Activated CD4-positive, alpha-beta T cell treated with anti-CD3 and anti-CD28 coated beads for 24 hours (primary cell): ENCODE measurements at places on chromosomes 5 and 9.
A peak's percentile ranks its signal among the peaks of the same experiment; 100 is the strongest.

GRCh38 chr5:177453852-177454396 is 7.3 kb downstream of the PRR7 start:
- DNase-seq: no peak

DNA sequence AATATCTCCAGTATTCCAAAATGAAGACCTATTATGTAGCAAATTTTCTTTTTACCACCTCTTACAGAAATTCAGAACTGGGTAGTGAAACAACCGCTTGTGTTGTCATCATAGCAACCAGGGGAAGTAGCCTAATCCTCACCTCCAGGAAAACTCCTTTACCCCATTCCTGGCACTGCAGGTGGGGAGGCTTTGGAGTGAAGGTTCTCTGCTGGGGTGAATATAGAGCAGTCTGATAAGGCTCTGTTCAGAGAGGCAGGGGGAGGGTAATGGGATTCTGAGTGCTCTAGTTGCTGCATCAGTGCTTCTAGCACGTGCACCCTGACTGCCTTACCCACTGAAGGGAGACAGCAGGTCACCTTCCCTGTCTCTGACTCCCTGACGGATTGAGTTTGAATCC is 116.2 kb downstream of the MAN2A1 start:
- DNase-seq: no peak

DNA sequence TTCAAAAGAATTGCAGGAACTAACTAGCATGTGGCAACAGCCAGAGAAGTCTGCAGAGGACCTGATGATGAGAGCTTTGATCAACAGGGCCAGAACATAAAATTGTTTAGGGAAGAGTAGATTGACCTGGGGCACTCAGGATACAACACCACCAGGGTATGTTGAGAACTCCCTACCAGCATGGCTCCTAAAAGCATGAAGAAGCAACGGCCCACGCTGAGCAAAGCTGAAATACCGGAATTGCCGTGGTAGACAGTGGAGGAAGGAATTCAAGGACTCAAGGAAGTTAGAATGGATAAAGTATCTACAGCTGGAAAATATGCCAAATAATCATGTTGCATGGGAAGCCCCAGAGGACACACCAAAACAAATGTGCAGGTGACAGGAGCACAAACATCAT is 31.6 kb downstream of the DROSHA start:
- DNase-seq: no peak

- no peak for DNase-seq
Measured at GRCh38 chr5:6235726-6236125, 142.6 kb downstream of the MED10 start.

- DNase-seq: no peak
Measured at GRCh38 chr9:127809002-127809539, 6.4 kb downstream of the FPGS start.

DNA sequence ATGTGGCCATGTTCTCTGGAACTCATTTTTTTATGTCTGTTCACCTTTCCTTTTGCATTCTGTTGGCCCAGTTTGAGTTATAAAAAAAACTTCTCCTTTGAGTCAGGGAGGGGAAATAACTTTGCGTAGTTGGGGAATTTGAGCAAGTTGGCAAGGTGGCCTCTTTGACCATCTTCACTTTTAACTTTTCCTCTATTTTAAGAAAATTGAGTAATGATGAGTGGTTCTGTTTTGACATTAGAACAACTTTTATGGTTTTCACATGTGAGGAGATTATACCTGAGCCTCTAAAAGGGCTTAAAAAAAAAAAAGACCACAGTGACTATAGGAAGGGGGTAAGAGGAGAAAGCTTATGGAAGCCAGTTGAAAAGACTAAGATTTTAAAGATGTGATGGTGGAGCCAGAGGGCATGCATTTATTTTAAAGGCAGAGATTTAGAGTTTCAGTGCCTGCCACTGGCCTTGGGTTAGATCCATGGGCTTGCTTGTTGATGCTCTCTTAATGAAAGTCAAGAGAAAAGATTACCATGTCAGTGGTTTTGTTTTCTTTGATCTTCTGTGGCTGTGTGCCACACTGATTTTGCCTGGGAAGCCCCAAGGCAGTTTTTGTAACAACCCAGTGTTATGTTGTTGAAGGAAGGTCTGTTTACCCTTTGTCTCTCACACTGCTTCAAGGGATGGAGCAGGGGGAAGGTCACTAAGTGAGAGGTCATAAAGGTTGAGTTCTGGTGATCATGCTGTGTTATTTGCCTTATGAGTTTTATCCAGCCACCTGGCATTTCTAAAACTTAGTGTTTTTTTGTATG is 219.7 kb upstream of the CD180 start:
- no peak for DNase-seq

DNA sequence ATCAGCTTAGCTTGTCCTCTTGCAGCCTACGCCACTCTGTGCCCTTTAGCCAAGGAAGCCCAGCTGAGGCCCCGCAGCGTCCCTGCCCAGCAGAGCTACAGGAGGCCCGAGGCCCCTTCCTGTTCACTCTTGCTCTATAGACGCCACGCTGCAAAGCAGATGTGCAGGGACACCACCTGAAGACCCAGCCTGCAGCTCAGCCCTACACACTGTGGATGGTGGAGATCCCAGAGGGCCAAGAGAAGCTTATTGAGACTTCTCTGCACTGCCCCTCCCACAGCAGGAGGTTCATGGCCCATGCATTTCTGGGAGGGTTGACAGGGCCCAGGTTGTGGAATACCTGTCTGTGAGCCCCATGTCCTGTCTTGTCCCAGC is 33.6 kb downstream of the IRF1 start:
- no peak for DNase-seq

DNA sequence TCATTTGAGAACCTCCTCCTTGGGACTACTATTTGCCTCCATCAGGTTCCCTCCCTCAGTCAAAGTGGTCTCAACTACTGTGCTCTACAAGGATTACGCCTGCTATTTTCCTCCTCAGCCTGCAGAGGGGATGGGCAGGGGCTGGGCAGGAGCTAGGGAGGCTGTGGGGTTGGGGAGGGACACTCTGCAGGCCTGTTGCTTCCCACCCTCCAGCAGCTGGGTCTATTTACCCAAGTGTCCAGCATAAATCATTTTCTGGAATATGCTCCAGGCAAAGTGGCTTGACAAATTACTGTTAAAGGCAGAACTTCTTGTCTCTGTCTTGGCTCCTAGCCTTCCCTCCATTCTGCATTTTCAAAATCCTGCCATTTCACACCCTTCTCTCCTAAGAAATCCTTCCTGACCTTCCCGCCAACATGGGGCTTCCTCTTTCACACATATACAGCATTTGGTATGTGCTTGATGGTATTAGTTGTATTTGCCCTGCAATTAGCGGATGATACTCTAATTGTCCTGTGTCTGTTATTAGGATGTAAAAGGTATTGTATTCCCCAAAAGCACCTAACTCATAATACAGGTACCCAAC is 106.7 kb downstream of the EFNA5 start:
- DNase-seq: no peak

DNA sequence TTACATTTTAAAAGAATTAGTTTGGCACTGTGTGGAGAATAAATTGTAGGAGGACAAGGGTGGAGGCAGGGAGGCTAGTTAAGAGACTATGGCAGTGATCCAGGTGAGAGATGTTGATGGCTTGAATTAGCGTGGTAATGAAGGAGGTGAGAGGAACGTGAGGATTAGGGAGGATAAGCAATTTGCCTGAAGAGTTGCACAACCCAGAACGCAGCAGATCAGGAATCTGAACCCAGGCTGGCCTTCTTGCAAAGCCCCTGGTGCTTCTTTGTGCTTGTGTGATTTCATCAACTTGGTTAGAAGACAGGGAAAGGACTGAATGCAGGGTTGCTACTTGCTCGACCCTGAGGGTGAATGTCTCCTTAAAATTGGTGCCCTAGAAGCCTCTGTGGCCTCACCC is 6.9 kb upstream of the SCAMP1 start:
- DNase-seq: no peak

DNA sequence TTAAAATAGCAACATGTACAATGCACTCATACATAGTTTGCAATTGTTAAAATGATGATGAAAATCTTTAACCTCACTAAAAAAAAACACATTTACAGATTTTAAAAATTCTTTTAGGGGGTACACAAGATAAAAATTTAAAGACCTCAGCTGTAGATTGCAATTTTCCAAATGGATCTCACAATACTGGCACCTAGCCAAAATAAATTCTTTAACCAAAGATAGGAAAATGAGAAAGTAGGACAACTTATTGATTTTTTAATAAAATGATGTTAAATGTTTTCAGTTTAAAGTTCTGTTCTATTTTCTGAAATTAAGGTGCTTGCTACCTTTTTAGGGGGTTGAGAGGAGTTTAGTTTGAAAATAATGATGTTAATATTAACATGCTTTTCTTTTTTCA is 90.0 kb downstream of the PCSK1 start:
- no peak for DNase-seq

GRCh38 chr5:115796656-115797055 is 19.8 kb downstream of the CDO1 start:
- DNase-seq: no peak

GRCh38 chr9:71270554-71270953 is 149.1 kb upstream of the TRPM3 start:
- no peak for DNase-seq

DNA sequence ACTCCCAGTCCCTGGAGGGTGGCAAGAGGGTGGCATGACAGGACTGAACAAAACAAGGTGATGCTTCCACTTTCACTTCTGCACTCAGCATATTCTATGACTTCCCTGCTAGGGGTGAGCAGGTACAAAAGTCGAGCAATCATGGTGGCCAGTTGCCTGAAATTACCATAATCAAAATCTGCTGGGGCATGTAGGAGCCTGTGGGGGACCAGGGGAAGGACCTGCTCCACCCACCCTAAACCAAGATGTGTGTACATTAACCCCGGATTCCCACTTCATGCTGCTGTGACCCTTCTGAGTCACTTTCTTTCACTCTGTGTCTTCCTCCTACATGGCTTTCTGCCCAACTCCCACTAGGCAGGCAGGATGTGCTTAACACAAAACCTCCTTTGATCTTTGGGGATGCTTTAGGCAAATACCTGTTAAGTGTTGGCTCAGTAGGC is 73.3 kb upstream of the PHF24 start:
- DNase-seq: peak; percentile 8
